Stimulated activated CD8-positive, alpha-beta memory T cell treated with anti-CD3 and anti-CD28 coated beads, Interleukin-7, amount 100 ng/mL, for 24 hours (primary cell): ENCODE measurements at places on chromosomes 7 and 10.

GRCh38 chr10:4067931-4068561 is 283.0 kb upstream of the KLF6 start:
- DNase-seq: no peak

- DNase-seq: no peak
These were observed 44.5 kb downstream of the TAS2R16 start for GRCh38 chr7:122951006-122951405.

GRCh38 chr7:154956427-154956826 is 46.5 kb downstream of the PAXIP1 start:
- DNase-seq: no peak

DNA sequence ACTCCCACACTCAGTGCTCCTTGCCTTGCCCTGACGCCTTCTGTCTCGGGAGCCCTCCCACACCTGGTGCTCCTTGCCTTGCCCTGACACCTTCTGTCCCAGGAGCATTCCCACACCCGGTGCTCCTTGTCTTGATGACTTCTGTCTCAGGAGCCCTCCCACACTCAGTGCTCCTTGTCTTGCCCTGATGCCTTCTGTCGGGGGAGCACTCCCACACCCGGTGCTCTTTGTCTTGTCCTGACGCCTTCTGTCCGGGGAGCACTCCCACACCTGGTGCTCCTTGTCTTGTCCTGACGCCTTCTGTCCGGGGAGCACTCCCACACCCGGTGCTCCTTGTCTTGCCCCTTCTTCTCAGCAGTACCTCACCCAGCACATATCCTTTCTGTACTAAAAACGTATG is 207.2 kb upstream of the ADARB2 start:
- no peak for DNase-seq

DNA sequence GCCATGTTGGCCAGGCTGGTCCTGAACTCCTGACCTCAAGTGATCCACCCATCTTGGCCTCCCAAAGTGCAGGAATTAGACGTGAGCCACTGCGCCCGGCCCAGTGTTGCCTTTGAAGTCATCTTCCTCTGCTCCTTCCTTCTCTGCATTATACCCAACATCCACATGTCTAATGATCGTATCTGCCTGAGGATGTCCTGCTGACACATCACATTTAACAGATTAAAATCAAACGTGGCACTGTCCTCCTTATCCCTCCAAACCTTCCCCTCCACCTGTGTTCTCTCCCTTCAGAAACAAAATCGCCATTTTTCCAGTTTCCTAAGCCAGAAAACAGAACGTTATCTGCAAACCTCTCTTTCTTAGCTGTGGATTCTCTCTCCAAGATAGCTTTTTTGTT is 8.4 kb upstream of the SDK1 start:
- no peak for DNase-seq

GRCh38 chr7:101743241-101743994 is 74.0 kb upstream of the CUX1 start:
- DNase-seq: no peak

DNA sequence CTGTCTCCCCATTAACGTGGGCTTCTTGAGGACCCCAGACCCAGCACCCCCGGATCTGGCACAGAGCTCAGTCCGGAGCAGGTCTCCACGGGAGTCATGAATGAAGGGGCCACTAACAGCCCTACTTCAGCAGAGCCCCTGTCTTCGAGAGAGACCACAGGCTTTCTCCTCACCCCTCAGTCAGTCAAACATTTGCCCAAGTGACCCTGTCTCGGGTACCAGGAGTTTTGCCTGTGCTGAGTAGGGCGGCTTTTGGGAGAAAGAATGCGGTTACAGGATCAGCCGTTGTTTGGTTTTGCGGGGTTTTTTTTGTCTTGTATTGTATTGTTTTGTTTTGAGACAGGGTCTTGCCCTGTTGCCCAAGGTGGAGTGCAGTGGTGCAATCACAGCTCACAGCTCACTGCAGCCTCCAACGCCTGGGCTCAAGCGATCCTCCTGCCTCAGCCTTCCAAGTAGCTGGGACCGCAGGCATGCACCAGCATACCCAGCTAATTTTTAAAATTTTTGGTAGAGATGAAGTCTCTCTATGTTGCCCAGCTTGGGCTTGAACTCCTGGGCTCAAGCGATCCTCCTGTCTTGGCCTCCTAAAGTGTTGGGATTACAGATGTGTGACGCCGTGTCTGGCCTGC is 16.5 kb downstream of the ADAP1 start:
- DNase-seq: no peak

GRCh38 chr7:87316097-87316700 is 29.3 kb upstream of the CROT start:
- DNase-seq: no peak

DNA sequence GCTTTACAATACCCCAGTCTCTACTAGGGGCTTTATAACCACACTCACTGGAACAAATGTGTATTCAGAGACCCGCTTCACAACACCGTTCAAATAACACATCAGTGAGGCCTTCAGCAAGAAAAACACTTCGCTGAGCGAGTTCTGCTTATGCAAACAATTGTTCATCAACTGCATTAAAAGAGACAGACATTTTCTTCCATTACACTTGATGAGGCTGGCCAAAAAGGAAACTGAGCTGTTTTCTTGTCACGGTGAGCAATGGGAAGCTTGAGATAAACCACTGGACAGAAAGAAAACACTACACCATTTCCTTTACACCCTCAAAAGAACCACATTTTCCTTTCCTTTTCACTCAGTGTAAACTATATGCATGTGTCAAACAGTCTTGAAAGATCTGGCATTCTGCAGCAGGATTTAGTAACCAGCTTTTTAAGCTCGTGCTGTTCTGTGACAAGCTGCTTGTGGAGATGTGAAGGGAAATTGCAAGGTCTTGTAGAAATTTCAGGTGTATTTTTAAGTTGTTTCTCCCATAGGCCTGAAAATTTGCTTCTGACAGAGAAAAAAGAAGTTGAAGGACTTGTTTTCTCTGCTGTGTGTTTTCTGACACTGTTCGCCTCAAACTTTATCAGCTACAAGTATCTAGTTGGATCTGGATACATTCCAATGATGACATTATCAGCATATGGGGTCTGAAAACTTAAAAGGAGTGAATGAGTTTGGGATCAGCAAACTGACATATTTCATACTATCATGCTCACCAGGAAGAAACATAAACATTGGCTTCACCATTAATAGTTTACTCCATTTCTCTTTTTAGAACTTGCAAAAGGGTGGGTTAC is 693.1 kb downstream of the PARD3 start:
- no peak for DNase-seq

GRCh38 chr7:5683280-5683670 is 98.2 kb downstream of the RNF216 start:
- DNase-seq: no peak

- no peak for DNase-seq
These were observed 1.1 kb upstream of the ZNF503 start for GRCh38 chr10:75402486-75403143.
